ENCODE measurements at places on chromosomes 6 and 20. TPM values are rescaled to one million over a fixed set of nuclear protein-coding genes. Genes with fewer than 3 reads are reported as not detected.

- DNase-seq: no peak
Observed at GRCh38 chr6:166412156-166412910, 29.6 kb upstream of the MPC1 start.

- DNase-seq: peak; percentile 81
Observed at GRCh38 chr6:137958811-137959565, 91.9 kb downstream of the TNFAIP3 start.

DNA sequence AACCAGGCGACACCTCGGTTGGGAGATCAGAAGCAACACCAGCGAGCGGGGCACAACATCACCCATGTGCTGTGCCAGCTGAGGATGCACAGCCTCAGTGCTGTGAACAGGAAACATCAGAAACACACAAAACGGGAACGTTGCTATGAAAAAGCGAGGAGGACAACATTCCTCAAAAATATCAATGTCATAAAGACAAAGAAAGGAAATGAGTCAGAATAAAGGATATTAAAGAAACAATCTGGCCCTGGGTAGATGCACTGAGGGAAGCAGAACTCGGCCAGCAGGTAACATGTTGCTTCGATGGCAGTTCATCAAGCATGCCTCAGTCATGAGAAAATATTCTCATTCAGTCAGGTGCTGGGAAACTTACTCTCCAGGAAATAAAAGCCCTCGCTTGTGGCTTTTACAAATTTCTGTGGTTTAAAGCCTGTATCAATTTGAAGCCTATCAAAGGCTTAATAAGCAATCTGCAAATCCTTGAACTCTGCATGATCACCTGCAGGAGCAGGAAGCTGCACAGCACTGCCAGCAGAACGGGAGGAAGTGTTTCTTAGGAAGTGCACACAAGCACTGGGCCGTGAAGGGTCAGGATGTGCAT lies 77.5 kb downstream of the GINS1 start:
- peak; percentile 72 for DNase-seq

- DNase-seq: no peak
Observed at GRCh38 chr6:91171754-91172462, 585.0 kb upstream of the MAP3K7 start.

DNA sequence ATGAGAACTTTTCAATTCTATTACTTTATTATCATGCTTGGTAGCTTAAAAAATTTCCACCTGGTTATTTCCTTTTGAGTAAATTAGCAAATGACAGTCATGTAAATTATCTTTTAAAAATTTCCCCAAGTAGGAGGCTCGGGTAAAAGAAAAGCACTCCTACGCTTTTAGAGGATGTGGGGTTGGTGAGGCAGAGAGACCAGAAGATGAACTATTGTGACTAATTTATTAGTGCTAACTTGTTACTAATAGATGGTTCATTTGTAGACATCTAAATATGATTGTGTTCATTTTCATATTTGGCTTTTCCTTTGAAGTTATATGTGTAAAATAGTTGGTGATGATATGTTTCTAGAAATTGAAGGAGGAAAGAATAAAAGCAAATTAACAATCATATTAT lies 27.0 kb downstream of the ZNF292 start:
- DNase-seq: no peak

APOBEC2 gene
- polyA plus RNA-seq: not detected

Measured in mammary epithelial cell (primary cell).